Mucosa of gallbladder (tissue), 1 donor: ENCODE measurements at places on chromosomes 2 and 18. TPM values are rescaled to one million over a fixed set of nuclear protein-coding genes. Genes with fewer than 3 reads are reported as not detected.

Gene CAB39
- 73.8 TPM for total RNA-seq

Gene SLC5A7
- 0.20 TPM for total RNA-seq

Gene SLC11A1
- 15.1 TPM for total RNA-seq

Gene TUBB8B
- not detected for total RNA-seq

Gene ADAM23
- 2.4 TPM for total RNA-seq

Gene ACMSD
- total RNA-seq = 47.0 TPM

Gene DNAJC5G
- not detected for total RNA-seq

Gene GREB1
- total RNA-seq = 12.5 TPM

Gene IL36A
- total RNA-seq = not detected

Gene RASGRP3
- total RNA-seq = 7.4 TPM

Gene E2F6
- 9.0 TPM for total RNA-seq

DNA sequence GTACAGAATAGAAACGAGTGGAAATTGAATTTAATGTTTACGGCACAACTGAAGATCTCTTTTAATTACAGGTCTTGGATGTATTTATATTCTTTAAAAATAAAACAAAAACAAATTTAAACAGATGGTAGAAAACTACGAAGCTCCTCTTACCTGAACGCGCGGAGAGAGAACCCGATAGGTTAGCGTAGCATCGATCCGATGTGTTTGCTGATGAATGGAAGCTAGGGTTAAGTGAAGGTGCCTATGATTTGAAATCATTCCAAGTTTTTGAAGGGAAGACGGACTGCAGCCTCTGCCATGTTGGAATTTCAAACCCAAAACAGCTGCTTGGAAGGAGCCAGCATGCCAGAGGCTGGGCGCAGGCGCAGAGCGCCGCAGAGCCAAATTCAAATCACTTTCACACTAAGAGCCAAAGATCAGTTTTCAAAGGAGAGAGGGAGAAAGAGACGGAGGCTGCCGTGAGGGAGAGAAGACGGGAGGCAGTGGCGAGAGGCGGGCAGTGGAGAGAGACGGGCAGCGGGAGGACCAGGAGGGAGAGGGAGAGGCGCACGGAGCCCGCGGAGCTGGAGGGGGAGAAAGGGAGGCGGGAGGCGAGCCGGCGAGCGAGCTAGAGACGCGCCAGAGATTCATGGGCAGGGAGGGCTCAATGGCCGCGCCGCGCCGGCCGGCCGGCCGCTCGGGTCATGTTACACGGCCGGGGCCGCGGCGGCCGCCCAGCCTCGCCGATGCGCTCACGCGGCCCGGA lies at the start of gene FIGN:
Gene FIGN (minus strand): TSS at position 324 of the 748 bp plus-strand sequence. CDS start 1,081 bp downstream, outside the sequence.
- DNase-seq = peak; percentile 83

- no peak for DNase-seq
These were observed 39.1 kb downstream of the CYRIA start for GRCh38 chr2:16626497-16626896.

- no peak for DNase-seq
These were observed 207.1 kb downstream of the ALK start for GRCh38 chr2:29714333-29714732.

GRCh38 chr2:18988631-18989232 lies 369.7 kb downstream of the OSR1 start:
- DNase-seq = no peak

- no peak for DNase-seq
These were observed 68.4 kb downstream of the RRM2 start for GRCh38 chr2:10190737-10191532.

GRCh38 chr2:205570648-205571047 lies 111.7 kb upstream of the NRP2 start:
- DNase-seq = no peak

DNA sequence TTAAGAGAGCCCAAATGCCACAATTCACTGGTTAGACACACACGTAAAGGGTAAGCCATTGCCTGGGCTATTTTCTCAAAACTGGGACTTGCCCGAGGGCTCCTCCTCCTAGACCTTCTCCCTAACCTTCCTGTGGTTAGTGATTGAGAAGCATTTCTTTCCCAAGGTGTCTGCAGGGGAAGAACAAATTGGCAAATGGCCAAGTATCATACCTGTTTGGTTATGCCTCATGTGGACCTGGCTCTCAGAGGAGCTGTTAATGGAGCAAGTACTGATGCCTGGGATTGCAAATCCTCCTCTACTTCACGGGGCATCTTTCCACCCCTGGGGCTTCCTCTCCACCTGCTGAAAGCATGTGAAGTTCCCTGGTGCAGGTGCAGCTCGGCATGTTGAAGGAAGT lies 187.5 kb upstream of the CYRIA start:
- DNase-seq = no peak

- no peak for DNase-seq
These were observed 5.3 kb upstream of the DCTN1 start for GRCh38 chr2:74385396-74385795.

DNA sequence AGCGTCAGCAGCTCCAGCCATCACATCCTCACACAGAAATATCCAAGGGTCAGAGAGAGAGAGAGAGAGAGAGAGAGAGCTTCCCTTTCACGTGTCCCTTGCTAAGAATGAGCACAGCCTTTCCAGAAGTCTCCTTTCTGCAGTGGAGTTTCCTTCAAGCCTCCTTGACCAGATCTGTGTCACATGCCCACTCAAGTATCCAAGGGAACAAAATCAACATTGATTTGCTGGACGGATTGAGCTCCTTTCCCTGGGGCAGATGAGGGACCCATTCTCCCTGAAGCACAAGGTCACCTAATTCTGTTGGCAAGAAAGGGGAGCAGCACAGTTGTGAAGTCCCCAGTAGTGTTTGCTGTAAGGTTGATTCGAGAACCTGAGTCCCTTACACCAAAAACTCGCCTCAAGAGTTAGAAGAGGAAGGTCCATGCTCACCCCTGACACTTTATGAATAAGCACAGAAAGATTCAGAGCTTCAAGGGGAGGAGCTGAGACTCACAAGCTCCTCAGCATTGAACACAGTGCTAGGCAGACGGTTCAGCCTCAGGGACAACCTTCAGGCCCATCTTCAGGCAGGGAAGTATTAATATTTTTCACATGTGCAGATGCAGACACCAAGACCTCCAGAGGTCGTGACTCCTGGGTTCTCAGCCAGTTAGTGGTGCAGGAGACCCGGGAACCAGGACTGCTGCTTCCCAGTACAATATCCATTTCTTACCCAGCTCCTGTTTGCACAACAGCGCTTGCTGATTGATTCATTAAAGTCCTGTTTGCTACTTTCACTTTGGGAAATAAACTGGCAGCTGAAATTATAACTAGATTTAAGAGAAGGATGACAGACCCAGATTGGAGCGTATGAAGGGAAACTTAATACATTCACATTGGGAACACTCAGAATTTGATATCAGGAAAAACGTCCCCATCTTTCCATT lies 38.2 kb upstream of the MARCO start:
- DNase-seq = no peak

DNA sequence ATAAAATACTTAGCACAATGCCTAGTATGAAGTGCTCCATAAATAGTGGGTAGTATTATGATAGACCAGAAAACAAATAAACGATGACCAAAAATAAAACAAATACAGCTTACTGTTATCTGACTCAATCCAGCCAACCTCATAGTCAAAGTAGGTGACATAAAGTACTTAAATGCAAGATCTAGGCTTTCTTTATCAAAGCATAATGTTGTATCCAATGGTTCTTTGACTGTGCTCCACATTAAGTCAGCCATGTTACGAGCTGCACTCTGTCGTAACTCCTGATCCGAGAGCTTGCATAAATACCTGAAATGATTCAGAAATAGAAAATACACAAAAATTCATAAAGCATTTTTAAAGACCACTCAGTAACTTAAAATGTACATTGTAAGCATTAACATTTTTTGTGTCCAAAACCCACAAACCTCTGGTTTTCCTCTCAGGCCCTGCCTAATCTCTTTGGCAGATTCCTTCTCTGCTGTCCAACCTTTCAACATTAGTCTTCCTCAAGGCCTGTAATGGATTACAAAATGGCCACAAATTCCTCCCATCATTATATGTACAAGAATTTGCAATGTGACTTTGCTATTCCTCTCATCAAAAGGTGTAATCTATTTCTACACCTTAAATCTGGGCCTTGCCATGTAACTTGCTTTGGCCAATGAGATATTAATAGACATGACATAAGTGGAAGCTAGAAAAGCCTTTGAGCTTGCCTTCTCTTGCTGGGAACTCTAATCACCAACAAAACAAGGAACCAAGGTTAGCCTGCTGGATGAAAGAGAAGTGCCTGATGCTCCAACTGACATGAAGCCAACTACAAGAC lies 90.6 kb downstream of the USP34 start:
- no peak for DNase-seq

DNA sequence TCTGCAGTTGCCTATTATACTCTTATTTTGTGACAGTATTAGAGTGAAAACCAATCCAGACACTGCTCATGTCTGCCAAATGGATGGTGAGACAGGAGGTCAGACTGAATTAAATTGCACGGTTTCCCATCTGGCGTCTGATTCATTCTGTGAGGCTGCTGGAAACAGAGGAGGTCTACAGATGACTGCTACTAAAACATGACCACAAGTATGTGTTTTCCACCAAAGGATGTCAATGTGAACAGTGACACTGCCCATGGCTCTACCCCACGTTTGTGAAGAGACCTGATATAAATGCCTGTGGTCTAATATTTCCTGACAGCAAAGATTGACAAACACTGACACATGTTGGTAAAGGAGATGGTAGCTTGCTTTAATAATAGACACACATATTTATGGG lies 104.3 kb upstream of the ST6GAL2 start:
- no peak for DNase-seq

- no peak for DNase-seq
These were observed 29.3 kb upstream of the CYP20A1 start for GRCh38 chr2:203209538-203209937.

- no peak for DNase-seq
These were observed 39.0 kb downstream of the MAIP1 start for GRCh38 chr2:199994371-199994770.

GRCh38 chr2:69652206-69652605 lies 8.7 kb upstream of the AAK1 start:
- no peak for DNase-seq

- DNase-seq = no peak
These were observed 68.7 kb upstream of the STK39 start for GRCh38 chr2:168316073-168316440.

- DNase-seq = no peak
These were observed 139.4 kb upstream of the CELF4 start for GRCh38 chr18:37705016-37705415.

DNA sequence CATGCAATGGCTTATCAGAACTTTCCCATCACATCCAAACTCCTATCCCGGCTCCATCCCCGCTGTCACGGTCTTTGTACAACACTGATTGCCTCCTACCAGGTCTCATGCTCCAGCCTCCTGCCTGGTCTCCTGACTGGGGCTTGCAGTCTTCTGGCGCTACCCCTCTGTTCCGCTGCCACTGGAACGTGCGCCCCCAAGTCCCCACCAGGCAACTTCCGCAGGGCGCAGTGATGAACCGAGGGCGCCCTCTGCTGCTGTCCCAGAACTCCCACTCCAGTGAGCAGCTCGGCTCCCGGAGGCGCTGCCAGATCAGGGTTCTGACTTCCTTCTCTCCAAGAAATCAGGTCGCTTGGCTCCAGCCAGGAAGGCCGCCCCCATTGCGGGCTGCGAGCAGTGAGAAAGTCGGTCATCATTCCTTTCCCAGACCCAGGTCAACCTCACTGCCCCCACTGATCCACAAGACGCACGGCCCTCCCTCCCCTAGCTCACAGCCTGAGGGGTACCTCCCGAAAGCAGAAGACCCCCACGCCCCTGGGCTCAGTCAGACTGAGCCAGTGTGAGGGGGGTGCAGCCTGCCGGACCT lies 43.9 kb upstream of the RAB11FIP5 start:
- peak; percentile 59 for DNase-seq

DNA sequence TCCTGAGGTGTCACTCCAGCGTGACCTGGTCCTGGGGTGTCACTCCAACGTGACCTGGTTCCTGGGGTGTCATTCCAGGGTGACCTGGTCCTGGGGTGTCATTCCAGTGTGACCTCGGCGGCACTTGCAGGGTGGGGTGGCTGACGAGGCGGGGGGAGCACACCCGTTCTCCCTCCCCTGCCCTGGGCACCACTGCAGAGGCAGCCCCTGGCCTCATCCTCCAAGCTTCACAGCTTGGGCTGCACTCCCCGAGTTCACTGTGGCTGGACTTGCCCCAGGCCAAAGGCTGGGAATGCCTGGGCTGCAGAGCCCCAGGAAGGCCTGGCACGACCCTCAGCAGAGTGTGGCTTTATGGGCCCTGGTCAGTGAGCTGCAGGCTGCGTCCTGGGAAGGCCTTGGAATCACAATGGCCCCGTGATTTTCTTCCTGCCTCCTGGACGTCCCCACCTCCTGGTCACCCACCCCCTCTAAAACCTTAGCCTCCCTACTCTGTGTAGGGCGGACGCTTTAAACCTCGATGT lies 88.3 kb downstream of the NFATC1 start:
- no peak for DNase-seq

- peak; percentile 5 for DNase-seq
These were observed 95.8 kb upstream of the TEX51 start for GRCh38 chr2:126802774-126803433.

GRCh38 chr2:97726261-97727064 lies 13.1 kb downstream of the ZAP70 start:
- no peak for DNase-seq

- DNase-seq = no peak
These were observed 543.6 kb upstream of the SOX11 start for GRCh38 chr2:5148392-5149085.
